ENCODE measurements at places on chromosomes 16 and 17.

- no peak for DNase-seq
These were observed 36.4 kb downstream of the CLEC16A start for GRCh38 chr16:10980813-10981212.

GRCh38 chr17:9290226-9290613 lies 268.9 kb downstream of the NTN1 start:
- DNase-seq = no peak

DNA sequence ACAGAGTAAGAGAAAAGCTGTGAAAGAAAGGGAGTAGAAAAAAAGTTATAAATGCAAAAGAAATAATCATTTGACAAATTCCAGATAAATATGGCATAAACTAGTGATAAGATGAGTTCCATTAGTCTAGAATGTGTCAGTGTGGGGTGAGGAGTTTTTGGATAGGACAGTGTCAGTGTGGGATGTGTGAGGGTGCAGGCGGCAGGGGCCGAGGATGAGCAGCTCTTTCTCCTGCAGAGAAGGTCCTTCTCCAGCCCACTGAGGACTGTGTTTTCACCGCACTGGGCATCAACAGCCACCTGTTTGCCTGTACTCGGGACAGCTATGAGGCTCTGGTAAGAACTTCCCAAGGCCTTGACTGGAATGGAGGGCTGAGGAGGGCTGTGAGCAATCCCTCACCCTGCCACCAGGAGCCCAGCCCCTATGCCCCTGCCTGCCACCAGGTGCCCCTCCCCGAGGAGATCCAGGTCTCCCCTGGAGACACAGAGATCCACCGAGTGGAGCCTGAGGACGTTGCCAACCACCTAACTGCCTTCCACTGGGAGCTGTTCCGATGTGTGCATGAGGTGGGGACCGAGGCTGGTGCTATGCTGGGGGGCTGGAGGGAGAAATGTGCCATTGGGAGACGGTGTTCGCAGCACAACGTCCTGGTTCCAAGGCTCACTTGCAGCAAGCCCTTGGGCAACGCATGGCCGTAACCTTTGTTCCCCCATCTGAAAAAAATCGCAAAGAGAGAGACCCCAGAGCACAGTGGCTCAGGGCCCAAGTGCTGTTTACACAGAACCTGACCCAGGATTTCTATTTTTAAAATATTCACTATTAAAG lies 13.1 kb downstream of the RAPGEFL1 start:
- DNase-seq = no peak

GRCh38 chr16:23843143-23843542 lies 7.4 kb downstream of the PRKCB start:
- DNase-seq = no peak

DNA sequence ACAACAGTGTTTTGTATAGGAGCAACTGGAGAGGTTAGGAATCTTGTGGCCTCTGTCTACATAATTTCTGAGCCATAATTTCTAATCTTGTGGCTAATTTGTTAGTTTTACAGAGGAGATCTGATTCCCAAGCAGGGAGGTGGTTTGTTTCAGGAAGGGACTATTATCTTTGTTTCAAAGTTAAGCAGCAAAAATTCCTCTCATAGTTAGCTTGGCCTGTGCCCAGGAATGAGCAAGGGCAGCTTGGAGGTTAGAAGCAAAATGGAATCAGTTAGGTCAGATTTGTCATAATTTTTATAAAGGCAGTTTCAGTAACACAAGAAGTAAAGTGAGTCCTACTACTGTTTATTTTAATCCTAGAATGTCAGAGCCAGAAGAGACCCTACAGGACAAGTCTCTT lies 2.0 kb upstream of the RDM1 start:
- DNase-seq = no peak

DNA sequence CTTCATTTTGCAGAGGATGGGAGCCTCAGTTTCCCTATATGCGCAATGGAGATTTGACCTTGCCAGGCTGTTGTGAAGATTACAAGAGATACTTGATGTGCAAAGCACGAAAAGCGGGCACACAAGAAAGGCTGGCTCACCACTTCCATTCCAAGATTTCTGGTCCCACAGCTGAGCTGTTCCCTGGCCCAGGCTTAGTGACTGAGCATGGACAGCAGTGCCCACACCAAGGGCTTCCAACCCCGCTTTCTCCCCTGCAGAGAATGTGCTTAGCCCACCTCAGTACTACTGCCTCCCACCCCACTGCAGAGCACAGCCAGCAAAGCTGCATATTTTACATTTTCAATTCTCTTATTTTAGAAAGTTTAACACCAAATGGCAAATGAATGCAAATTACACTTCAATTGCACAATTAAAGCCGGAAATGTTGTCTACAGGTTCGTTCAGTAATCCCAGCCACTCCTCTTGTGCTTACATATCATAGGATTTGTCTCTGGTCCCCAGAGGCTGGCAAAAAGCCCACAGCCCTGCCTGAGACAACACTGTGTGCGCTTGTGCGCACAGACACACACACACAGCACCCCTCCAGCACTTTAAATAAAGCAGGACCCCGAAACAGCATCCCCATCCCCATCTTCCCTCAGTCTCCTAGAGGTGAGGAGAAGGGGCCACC lies 51.8 kb downstream of the VAC14 start:
- no peak for DNase-seq

DNA sequence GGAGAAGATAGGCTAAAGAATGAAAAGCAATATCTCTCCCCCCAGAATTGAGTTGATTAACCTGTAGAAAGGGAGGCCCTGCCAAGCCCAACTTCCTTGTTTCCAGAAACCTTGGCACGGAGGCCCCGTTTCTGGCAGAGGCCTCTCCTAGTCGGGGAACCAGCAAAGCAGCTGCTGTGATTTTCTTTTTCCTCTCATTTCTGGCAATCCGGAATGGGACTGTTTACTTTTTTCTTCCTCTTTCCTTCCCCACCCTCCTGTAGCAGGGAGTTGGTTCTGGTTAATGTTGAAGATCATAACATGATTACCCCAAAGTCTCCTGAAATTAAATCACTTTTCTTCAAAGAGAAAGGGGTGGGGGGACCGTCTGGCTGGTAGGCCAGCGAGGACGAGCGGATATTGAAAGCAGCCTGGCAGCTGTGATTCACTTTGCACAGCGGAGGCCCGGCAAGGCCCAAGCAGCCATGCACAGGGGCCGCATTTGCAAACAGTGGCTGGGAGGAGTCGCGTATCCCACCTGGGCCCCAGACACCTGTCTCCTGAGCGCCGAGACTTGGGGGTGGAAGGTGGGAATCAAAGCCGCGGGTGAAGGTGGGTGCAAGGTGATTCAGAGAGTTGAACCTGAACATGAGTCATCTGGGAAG lies 51.5 kb downstream of the NTN1 start:
- DNase-seq = no peak

Measured in fibroblast of skin of left quadriceps (primary cell).